CD4-positive, alpha-beta T cell treated with Interleukin-21 for 1 hour (primary cell): ENCODE measurements at places on chromosomes 12 and 14.

DNA sequence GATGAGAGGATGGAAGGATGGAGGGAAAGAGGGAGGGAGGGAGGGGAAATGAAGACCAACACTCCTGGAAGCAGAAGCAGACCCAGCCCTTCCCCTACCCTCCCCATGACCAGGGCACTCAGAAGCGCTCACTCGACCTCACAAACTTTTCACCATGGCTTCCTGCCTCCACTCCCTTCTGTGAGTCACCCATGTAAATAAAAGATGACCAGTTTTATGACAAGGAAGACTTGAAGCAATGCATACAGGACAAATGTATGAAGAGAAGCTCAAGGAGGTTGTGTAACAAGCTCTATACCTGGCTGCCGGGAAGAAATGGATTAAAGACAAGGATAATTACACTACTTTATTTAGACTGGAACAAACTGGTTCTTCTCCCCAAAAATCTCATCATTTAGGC, 63.8 kb downstream of the CDC42BPB start:
- no peak for DNase-seq

DNA sequence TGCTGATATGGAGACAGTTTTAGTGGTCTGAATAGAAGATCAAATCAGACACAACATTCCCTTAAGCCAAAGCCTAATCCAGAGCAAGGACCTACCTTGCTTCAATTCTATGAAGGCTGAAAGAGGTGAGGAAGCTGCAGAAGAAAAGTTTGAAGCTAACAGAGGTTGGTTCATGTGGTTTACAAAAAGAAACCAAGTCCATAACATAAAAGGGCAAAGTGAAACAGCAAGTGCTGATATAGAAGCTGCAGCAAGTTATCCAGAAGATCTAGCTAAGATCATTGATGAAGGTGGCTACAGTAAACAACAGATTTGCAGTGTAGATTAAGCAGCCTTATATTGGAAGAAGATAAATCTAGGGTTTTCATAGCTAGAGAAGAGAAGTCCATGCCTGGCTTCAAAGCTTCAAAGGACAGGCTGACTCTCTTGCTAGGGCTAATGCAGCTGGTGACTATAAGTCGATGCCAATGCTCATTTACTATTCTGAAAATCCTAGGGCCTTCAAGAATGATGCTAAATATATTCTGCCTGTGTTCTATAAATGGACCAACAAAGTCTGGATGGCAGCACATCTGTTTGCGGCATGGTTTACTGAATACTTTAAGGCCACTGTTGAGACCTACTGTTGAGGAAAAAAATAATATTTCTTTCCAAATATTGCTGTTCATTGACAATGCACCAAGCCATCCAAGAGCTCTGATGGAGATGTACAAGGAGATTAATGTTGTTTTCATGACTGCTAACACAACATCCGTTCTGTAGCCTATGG, 361.0 kb downstream of the DPF3 start:
- peak; percentile 20 for DNase-seq

DNA sequence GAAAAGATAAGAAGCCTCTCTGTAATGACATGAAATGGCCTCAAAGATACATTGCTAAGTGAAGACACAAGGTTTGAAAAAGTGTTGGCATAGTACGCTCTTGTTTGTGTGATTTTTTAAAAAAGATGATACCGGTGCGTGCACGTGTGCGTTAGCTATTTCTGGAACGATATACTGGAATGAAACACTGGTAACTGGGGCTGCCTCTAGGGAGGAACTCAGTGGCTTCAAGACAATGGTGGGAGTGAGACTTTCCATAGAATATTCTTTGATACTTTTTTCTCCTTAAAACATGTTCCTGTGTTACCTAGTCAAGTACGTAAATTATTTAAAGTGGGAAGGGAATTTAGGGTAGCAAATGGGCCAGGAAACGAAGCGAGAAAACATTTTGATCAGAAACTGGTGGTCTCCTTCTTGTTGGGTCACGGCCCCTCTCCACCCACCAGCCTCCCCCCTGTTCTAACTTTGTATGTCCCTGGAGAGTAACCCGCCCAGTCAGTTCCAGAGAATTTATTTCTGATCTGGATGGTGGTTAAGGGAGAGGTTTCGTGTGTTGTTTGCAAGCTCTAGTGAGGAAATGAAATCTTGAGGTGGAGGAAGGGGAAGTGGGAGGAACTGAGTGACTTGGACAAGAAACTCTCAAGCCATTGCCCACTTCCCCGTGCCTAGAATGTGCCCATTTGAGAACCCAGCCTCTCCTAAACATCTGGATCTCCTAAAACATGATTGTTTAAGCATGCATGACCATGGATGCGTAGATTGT, 6.6 kb downstream of the FGF6 start:
- DNase-seq = no peak

DNA sequence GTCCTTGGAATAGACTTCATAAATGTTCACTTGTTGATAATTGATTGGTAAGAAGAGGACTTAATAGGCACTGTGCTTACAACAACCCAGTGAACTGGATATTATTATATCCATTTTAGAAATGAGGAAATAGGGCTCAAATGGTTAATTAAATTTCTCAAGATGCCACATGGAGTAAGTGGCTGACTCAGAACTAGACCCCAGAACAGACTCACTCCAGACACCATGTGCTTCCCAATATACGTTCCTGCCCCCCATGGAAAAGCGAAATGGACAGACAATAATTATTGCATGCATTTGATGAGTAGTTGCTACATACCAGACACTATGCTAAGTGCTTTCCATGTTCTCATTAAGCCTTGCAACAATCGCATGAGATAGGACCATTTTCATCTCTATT, 895 bp upstream of the ANKS1B start:
- no peak for DNase-seq

- peak; percentile 62 for DNase-seq
These were observed 1.4 kb upstream of the HSP90AA1 start for GRCh38 chr14:102088012-102088792.

GRCh38 chr12:104182144-104182543, 33.4 kb upstream of the TXNRD1 start:
- DNase-seq = no peak

DNA sequence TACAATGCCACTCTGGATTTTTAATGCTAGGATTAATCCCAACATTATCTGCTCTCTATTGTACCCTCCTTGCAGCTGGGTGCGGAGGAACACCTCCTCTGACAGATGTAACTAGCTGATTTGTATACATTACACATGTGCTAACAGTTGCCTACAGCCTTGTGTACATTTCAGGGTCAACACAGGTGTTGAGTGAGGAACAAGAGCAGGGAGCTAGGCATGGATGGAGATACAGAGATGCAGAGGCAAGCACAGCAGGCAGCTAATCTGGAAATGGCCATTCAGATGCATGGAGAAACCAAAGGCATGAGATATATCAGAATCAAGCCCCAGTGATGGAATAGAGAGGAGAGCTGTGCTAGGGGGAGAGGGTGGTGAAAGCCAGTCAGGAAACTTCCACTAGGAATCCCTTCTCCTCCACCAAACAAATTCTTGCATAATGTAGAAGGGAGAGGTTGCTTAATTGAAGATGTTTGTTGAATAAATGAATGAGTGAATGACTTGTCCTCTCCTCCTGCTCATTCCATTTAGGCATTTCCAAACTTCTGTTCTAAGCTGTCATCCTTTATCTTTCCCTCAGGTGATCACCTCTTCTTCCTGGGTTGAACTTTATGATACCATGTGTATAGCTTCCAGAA, 313.2 kb downstream of the ATP23 start:
- DNase-seq = no peak

DNA sequence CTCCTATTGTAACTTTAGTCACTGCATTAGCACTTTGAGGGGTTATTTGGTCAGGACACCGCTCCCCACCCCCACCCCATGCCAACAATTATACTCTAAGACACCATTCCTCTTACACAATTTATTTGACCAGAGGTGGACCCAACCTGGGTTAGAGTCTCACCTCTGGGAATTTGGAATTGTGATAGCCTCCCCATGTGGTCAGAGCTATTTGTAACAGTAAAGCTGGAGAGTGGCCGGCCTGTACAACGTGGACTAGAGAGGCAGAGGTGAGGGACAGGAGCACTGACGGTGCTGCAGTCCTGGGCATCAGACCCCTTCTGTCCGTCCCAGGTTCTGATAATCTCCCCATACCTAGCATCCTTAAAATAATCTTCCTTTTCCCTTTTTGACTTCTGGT, 3.3 kb upstream of the HAL start:
- no peak for DNase-seq

- no peak for DNase-seq
These were observed 91.7 kb downstream of the SINHCAF start for GRCh38 chr12:31234053-31234840.

DNA sequence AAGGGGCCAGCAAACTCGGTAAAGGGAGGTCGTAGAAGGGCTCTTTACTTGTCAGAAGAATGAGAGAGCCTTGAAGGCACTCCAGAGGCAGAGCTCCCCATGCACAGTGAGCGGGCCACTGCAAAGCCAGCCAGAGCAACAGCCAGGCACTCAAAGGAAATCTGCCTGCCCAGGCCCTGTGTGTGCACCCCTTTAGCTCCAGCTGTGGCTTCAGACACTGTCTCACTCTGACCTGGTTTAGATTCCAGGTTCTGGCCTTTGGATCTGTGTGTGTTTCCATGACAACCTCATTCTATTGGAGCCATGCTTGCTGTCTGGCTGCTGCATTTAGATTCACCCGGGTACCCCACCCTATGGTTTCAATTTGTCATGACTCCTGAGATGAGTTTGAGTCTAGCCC, 170.3 kb downstream of the CAPZA3 start:
- no peak for DNase-seq

GRCh38 chr12:5830111-5830510, 114.9 kb downstream of the ANO2 start:
- no peak for DNase-seq

- DNase-seq = no peak
These were observed 143.6 kb upstream of the OTX2 start for GRCh38 chr14:56953884-56954283.

DNA sequence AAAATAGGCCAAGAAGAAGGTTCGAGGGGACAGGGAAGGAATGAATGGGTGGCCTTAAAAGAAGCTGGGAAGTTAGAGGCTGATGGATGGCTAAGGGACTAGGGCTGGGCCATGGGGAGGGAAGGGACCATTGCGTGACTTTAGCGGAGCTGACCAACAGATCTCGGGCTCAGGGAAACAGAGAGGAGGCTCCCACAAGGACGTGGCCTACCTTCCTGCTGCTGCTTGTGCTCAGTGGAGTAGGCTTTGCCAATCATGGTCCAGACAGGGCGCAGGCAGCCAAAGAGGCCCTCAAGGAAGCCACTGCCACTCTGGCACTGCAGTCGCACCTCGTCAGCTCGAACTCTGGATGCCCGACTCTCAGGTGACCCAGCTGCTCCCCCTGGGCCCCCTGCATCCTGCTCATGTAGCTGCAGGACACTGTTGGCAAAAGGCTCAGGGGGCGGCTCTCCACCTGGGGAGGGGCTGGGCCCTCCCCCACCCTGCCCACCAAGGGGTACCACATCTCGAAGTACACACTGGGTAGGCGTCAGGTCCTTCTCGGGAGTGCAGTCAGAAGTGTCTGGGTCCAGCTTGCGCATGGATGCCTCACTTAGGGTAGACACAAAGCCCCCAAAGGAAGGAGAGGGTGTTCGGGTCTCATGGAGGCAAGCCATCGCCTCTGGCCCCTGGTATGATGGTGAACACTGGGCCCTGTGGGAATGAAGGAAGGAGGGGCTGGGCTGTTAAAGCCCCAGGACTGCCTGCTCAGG, 12.3 kb downstream of the MAP3K12 start:
- no peak for DNase-seq

- no peak for DNase-seq
These were observed 275.9 kb downstream of the FBXL14 start for GRCh38 chr12:1318327-1319031.

DNA sequence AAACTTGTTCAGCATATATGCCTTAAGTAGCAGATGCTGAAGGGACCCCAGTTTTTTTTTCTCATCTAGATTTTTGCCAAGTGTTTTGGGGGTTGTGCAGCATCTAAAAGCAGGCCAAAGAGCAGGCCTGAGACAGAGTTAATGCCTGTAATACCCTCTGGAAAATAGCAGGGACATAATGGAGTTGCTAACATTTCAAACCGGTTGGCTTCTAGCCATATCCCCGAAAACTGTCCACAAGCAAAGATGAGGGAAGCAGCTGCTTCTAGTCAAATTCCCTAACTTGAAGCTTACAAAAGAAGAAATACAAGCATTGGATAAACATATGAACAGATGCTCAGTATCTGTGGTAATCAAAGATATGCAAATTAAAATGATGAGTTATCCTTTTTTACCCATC, 52.1 kb upstream of the AEBP2 start:
- no peak for DNase-seq

DNA sequence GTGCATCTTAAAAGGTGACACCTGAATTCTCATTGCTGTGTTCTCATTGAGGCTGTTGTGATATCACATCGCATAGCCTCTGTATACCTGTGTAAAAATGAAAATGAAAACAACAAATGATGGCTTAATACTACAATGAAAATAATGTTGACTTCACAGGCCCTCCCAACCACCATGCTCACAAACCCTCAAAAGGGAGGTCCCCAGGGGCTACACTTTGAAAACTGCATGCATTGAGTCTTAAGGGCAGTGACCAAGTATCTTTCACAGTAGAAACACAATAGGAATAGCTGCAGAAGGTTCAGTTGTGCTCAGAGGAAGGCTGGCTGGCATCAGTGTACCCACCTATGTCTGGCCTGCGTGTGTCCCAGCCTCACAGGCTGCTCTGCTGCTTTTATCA, 27.6 kb upstream of the KCNK13 start:
- no peak for DNase-seq

DNA sequence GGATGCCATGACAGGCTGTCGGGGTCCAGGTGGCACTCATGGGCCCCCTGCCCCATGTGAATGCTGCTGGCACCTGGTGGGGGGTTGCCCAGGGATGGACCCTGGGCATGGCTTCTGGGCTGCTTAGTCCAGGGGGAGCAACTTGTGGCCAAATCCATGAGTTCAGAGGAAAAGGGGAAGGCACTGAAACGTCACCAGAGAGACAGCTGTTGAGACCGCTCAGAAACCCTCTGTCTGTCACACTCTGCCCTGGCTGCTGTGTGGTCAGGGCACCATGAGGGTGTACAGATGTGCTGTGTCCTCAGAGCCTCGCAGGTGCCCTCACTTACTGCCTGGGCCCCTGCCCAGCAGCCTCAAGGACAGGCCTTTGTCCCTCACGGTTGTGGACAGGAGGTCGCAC, 9.4 kb downstream of the CLBA1 start:
- DNase-seq = no peak

DNA sequence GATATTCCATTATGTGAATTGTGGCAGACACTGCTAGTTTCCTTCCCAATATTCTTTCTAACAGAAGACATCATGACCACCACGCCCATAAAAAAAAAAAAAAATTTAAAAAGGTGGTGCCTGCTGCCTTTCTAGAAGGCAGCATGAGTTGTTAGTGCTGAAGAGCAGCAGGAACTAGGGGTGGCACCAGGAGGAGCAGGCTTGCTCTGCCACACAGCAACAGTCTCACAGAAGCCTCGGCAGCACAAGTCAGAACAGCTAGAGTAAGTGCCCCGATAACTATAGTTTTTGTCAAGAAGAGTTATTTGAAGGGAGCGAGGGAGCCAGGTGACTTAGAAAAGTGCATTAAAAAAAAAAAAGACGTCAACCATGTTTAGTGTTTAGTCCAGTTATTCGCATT, 66.4 kb upstream of the TMEM263 start:
- DNase-seq = no peak
